ENCODE measurements at places on chromosomes 1 and 21. TPM values are rescaled to one million over a fixed set of nuclear protein-coding genes. Genes with fewer than 3 reads are reported as not detected.
A peak's percentile ranks its signal among the peaks of the same experiment; 100 is the strongest.

DNA sequence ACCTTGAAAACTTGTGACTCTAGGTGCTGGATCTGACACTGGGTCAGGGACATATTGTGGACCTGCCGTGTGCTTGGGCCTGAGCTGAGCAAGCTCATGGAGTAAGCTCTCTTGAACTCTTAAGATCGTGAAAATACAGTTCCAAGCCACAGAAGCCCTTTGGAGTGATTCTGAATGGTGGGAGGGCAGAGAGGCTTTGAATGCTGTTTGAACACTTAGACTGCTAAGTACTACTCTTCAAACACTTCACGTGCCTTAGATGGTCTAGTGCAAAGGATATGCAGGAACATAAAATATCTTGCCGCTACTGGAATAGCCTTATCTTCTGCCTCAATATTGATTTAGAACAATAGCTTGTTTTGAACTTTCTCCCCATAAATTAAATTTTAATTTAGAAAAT, 21.6 kb downstream of the ROR1 start:
- H3K4me3 ChIP-seq: no peak overlapping the region
- H3K4me1 ChIP-seq: no peaks in the 10 kb centered on the region
- H3K36me3 ChIP-seq: no peaks in the 10 kb centered on the region
- DNase-seq: no peak
- no peak overlapping the region for H3K27ac ChIP-seq

- peak; percentile 48 for DNase-seq
- peaks cover 23% of the 10 kb centered on the region for H3K36me3 ChIP-seq
- H3K27me3 ChIP-seq: no peaks in the 10 kb centered on the region
These were observed 8.3 kb upstream of the KCNAB2 start for GRCh38 chr1:6037338-6037762.

- peaks cover 18% of the 10 kb centered on the region for H3K36me3 ChIP-seq
- no peaks in the 10 kb centered on the region for H3K27me3 ChIP-seq
- peak overlapping the region; percentile 99 for H3K27ac ChIP-seq
- H3K4me1 ChIP-seq: peaks cover 36% of the 10 kb centered on the region
- DNase-seq: no peak
These were observed 2.2 kb downstream of the NSUN4 start for GRCh38 chr1:46342677-46343350.

DNA sequence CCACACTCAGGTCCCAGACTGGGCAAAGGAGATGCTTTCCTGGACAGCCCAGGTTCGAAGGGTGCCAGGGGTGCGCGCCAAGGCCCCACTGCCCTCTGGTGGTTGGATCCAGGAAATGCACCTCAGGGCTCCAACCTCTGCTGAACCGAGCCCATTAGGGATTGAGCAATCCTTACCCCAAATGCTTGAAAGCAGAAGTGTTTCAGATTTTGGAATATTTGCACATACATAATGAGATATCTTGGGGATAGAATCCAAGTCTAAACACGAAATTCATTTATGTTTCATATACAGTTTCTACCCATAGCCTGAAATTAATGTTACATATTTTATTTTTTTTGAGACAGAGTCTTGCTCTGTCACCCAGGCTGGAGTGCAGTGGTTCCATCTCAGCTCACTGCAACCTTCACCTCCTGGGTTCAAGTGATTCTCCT, 57.4 kb downstream of the SLC9A1 start:
- no peak overlapping the region for H3K27ac ChIP-seq
- H3K36me3 ChIP-seq: no peaks in the 10 kb centered on the region
- peak; percentile 76 for DNase-seq
- peaks cover 15% of the 10 kb centered on the region for H3K4me1 ChIP-seq
- no peak overlapping the region for H3K4me3 ChIP-seq
- no peaks in the 10 kb centered on the region for H3K27me3 ChIP-seq

- DNase-seq: no peak
- H3K4me1 ChIP-seq: peaks cover 17% of the 10 kb centered on the region
- peaks cover 22% of the 10 kb centered on the region for H3K36me3 ChIP-seq
- no peaks in the 10 kb centered on the region for H3K27me3 ChIP-seq
- no peak overlapping the region for H3K4me3 ChIP-seq
These were observed 36.3 kb downstream of the NRDC start for GRCh38 chr1:51842261-51842660.

- H3K4me3 ChIP-seq: peak overlapping the region; percentile 67
- H3K27me3 ChIP-seq: peaks cover 50% of the 10 kb centered on the region
- H3K27ac ChIP-seq: peak overlapping the region; percentile 66
- DNase-seq: no peak
These were observed 4.5 kb downstream of the AKNAD1 start for GRCh38 chr1:108852221-108852975.

GRCh38 chr1:34268311-34268954, 91.7 kb downstream of the C1orf94 start:
- H3K36me3 ChIP-seq: no peaks in the 10 kb centered on the region
- H3K27me3 ChIP-seq: peaks cover 2% of the 10 kb centered on the region
- no peak overlapping the region for H3K27ac ChIP-seq
- no peaks in the 10 kb centered on the region for H3K4me1 ChIP-seq
- no peak for DNase-seq
- H3K4me3 ChIP-seq: no peak overlapping the region

DNA sequence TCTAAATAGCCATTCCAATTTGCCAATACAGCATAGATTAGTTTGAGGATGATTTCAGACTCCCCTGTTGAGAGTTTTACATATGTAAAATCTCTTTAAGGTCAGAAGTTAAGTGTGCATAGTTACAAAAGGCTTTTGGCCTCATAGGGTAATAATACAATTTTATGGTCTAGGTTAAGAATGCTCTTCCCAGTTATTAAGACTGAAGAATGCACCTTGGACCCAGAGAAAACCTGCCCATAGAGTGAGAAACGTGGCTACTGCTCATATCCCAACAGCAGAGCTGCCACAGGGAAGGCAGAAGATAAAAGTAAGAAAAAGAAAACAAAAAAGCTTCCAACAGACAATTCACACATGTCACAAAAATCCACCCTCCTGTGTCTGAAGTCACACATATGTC, 255.9 kb downstream of the LMO4 start:
- no peaks in the 10 kb centered on the region for H3K4me1 ChIP-seq
- no peaks in the 10 kb centered on the region for H3K36me3 ChIP-seq
- H3K27me3 ChIP-seq: no peaks in the 10 kb centered on the region
- no peak overlapping the region for H3K4me3 ChIP-seq
- DNase-seq: no peak
- H3K27ac ChIP-seq: no peak overlapping the region

- DNase-seq: no peak
- peaks cover 7% of the 10 kb centered on the region for H3K36me3 ChIP-seq
- peaks cover 23% of the 10 kb centered on the region for H3K4me1 ChIP-seq
- no peaks in the 10 kb centered on the region for H3K27me3 ChIP-seq
These were observed 68.1 kb downstream of the MRPL37 start for GRCh38 chr1:54267815-54268761.

- no peaks in the 10 kb centered on the region for H3K27me3 ChIP-seq
- peak overlapping the region; percentile 64 for H3K4me3 ChIP-seq
- peaks cover 23% of the 10 kb centered on the region for H3K4me1 ChIP-seq
- H3K36me3 ChIP-seq: peaks cover 45% of the 10 kb centered on the region
These were observed 3.1 kb upstream of the CD2 start for GRCh38 chr1:116751146-116751545.

DNA sequence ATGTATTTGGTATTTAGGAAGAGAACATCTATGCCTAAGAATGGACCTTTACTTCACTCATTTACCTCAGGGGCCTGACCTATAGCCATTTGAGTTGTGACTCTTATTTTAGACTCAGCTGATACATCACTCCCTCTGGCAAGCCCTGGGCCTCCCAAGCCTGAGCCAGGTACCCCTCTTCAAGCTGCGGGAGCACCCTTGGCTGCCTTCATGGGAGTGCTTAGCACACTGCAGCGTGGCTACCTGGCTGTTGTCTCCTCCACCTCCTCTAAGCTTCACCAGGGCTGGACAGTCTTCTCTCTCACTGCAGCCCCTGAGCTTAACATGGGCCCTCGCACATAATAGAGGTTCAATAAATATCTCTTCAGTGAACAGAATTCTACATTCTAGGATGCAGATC, 23.5 kb upstream of the LHX4 start:
- DNase-seq: no peak
- H3K27ac ChIP-seq: no peak overlapping the region
- no peaks in the 10 kb centered on the region for H3K4me1 ChIP-seq
- peaks cover 15% of the 10 kb centered on the region for H3K27me3 ChIP-seq
- H3K36me3 ChIP-seq: no peaks in the 10 kb centered on the region

- H3K4me1 ChIP-seq: no peaks in the 10 kb centered on the region
- H3K27me3 ChIP-seq: peaks cover 3% of the 10 kb centered on the region
- no peaks in the 10 kb centered on the region for H3K36me3 ChIP-seq
These were observed 127.3 kb downstream of the DSCAM start for GRCh38 chr21:40719615-40720014.

DNA sequence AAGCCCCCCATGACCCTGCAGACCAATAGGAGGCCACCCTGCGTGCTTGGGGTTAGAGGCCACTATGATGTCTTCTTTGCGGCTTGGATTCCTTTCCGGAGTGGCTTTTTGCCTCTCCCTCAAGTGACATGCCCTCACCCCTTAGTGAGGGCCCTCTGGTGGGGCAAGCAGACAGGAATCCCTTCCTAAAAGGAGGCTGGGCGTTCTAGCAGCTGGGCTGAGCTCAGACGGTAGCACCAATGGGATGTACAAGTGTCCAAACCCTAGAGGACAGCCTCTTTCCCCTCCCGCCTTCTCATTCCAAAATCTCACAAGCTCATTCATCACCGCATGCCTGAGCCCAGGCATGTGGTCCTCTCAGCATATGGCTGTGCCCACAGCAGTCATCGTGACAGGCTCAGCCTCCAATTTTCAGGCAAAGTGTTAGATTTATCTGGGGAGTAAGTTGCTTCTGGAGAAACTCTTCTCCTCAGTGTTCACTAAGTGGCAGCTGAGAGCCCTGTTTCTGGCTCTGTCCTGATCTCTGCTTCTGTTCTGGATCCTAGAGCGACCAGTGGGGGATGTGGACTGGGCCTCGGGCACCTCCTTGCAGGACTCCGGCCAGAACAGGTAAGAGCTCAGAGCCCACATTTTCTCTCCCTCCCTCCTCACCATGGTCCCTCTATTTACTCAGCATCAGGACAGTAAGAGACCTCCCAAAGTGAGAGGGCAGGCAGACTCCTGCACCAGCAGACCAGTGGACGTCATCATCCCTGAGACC, 4.8 kb downstream of the KIAA1614 start:
- no peaks in the 10 kb centered on the region for H3K36me3 ChIP-seq
- no peak for DNase-seq
- H3K27ac ChIP-seq: no peak overlapping the region
- H3K4me1 ChIP-seq: peaks cover 5% of the 10 kb centered on the region

- H3K36me3 ChIP-seq: no peaks in the 10 kb centered on the region
- no peaks in the 10 kb centered on the region for H3K4me1 ChIP-seq
- H3K4me3 ChIP-seq: no peak overlapping the region
- H3K27me3 ChIP-seq: peaks cover 2% of the 10 kb centered on the region
- H3K27ac ChIP-seq: no peak overlapping the region
- DNase-seq: no peak
These were observed 325.8 kb downstream of the KIF26B start for GRCh38 chr1:245480393-245481120.

GRCh38 chr1:66644331-66644730, 107.9 kb upstream of the DYNLT5 start:
- H3K4me1 ChIP-seq: no peaks in the 10 kb centered on the region
- H3K4me3 ChIP-seq: no peak overlapping the region
- DNase-seq: no peak
- H3K27me3 ChIP-seq: peaks cover 3% of the 10 kb centered on the region
- no peak overlapping the region for H3K27ac ChIP-seq
- no peaks in the 10 kb centered on the region for H3K36me3 ChIP-seq

GRCh38 chr1:218408942-218409341, 63.8 kb downstream of the TGFB2 start:
- no peak overlapping the region for H3K27ac ChIP-seq
- H3K27me3 ChIP-seq: peaks cover 3% of the 10 kb centered on the region
- H3K36me3 ChIP-seq: no peaks in the 10 kb centered on the region
- H3K4me1 ChIP-seq: no peaks in the 10 kb centered on the region

DNA sequence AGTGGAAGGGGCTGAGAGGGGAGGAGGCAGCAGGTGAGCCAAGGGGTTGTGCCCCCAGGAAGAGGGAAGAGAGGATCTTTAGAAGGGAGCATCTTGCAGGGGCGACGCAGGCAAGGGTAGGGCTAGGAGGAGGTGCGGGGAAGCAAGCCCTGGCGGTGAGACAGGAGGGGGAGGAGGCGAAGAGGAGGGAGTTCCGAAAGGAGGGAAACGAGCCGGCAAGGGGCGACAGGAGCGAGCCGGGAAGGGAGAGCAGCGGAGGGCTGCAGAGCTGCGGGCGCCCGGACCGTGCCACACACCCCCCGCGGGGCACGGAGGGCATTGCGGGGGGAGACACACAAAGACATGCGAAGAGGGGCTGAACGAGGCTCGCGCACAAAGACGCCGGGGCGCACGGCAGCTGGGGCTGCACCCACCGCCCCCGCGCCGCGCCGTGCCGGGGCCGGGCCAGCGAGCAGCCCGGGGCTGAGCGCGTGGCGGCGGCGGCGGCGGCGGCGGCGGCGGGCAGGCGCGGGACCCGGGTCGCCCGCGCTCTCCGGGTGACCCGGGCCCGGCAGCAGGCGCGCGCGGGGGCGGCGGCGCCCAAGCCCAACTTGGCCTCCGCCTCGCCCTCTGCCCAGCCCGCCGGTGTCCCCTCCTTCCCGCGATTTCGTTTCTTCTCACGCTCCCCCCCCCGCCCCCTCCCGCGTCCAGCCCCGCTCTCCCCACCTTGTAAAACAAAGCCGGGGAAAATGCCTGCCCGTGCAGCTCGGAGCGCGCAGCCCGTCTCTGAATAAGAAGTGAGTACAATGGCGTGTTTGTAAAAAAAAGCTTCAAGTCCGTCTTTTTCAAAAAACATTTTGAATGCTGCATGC, at the start of gene KCNK2:
KCNK2 (plus strand) TSS at position 206 of the 851 bp plus-strand sequence. CDS start 649 bp downstream, outside the sequence.
- H3K27me3 ChIP-seq: peaks cover 57% of the 10 kb centered on the region
- H3K27ac ChIP-seq: no peak within 1 kb of the TSS
- H3K36me3 ChIP-seq: no peaks in the 10 kb centered on the region
- DNase-seq: peak; percentile 29

- peaks cover 2% of the 10 kb centered on the region for H3K36me3 ChIP-seq
- H3K4me1 ChIP-seq: peaks cover 5% of the 10 kb centered on the region
- DNase-seq: no peak
These were observed 44.2 kb upstream of the ETS2 start for GRCh38 chr21:38761531-38761930.

DNA sequence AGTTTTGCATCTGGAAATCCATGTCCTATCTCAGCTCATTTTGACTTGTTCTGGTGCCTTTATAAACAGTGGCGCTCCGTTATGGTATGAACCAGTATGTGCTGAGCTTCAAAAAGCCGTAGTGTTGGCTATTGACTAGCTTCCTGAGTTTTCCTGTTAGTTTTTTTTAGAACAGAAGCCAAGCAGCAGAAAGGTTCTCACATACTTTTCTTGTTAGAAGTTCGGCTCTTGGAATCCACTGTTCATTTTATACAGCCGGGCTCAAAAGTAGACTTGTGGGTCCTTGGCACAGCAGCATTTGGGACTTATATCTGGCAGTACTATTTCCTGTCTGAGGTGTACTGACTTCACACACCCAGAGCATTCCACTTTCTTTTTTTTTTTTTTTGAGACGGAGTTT, 63.8 kb downstream of the TBCE start:
- H3K4me1 ChIP-seq: peaks cover 2% of the 10 kb centered on the region
- no peak overlapping the region for H3K4me3 ChIP-seq
- no peaks in the 10 kb centered on the region for H3K27me3 ChIP-seq

The LEFTY1 gene
- total RNA-seq: not detected

The TSSK3 gene
- 1.6 TPM for total RNA-seq

The UTS2 gene
- 1.6 TPM for total RNA-seq

The NGF gene
- not detected for total RNA-seq

The NHLH1 gene
- 0.43 TPM for total RNA-seq

The FCAMR gene
- total RNA-seq: 0.22 TPM

The GNG4 gene
- total RNA-seq: not detected

The PNRC2 gene
- total RNA-seq: 200 TPM

The KRTAP8-1 gene
- total RNA-seq: not detected

The SPRR2D gene
- not detected for total RNA-seq
